ENCODE measurements at places on chromosomes 1 and 21.

DNA sequence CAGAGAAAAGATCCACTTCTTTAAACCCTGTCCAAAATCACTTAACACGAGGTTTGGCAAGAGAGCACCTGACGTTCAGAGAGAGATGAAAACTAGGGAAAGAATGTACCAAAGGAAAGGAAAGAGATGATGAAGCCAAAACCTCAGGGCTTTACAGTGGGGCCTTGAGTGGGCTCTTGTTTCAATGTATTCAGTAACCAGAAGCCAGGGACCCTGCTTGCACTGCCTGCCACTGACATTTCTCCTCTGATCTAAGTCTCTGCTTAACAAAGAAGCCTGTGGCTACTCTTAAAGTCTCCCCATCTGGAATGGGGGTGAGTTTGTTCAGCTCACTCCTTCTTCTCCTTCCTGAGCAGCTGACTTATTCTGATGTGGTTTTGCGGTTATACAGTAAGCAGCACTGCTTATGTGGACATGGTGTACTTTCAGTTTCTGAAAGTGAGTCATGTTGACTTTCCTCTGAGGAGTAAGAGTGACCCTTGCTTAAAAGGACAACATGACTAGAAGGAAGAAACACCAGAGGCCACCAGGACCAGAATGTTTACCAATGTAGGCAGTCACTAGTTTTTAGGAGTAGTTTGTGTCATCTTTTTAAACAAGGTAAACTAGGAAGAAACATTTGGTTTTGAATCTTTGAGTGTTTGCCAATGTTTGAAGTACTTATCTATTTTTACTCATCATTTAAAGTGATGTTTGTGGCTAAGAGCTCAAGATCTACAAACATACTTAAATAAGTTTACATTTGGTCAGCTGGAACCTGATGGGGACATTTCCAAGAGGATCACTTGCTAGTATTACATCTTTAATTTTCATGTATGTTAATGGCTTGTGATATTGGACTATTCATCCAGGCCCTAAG lies 87.4 kb downstream of the FASLG start:
- peak; percentile 38 for DNase-seq

DNA sequence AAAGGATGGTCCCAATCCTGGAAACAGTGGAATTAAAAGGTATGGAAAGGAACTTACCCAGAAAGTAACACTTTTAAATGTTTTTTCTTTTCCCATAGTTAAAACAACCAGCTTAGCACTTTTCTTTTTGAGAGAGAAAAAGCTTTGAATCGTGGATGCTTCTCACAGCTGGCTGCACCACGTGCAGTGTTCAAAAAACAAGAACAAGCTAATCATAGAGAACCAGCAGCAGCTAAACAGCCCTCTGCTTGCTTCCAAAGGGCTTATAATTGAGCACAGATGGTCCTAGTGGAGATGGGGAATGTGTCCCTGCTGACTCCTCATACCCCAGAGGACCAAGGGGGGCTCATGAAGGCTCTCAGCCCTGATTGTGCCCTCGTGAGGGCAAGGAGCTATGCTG lies 26.4 kb downstream of the UTP25 start:
- DNase-seq = no peak

DNA sequence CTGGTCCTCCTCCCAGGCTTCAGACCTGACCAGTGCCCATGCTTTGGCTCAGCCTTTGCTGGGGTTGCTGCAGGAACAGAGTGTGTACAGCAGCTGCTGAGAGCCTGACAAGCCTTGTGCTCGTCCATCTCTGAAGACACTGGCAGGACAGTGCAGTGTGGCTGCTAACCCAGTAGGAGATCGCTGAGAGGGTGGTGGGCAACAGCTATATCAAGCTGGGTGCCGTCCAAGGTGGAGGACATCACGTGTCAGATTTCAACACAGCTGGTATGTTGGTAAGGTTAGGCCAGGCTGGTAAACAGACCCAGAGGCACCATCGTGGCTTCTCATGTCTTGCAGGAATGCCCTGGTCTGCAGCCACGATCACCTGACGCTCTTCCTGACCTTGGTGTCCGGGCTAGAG lies 17.9 kb upstream of the SLC25A34 start:
- no peak for DNase-seq

GRCh38 chr1:102163799-102164198 lies 167.1 kb upstream of the OLFM3 start:
- no peak for DNase-seq

- peak; percentile 97 for DNase-seq
These were observed 35.5 kb downstream of the AHDC1 start for GRCh38 chr1:27568300-27569087.

GRCh38 chr1:18913065-18913835 lies 10.9 kb upstream of the ALDH4A1 start:
- peak; percentile 86 for DNase-seq

DNA sequence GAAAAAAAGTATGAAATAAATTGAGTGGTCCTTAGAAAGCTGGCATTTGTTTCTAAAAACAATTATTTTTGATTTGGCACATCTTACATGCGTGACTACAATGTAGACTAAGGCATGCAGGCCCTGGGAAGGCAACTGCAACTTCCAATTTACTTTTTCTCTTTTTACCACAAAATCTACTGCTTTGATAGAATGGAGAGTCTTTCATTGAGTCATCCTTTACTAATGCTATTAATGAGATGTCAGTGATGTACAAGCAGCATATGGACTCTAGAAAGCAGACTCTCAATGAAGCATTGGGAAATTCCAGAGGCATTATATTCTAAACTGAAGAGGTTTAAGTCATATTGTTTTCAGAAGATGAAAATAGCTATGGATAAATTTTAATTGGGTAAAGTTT lies 29.6 kb upstream of the PRRX1 start:
- DNase-seq = no peak

DNA sequence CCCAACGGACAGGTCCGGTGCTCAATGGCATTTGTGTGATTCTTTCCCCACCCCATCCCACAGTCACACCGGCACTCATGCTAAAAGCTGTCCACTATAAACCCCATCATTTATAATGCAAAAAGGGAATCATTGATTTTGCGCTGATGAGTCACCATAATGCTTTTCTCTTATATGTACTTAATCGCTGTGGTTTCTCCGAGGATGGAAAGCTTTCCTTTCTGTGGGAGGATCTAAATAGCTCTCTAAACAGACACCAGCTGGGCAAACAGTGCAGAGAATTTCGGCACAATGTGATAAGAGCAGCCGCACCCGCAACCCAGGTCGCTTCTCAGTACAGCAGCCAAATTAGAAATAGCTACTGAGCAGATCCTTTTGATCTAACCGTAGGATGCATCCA lies 85.6 kb downstream of the SETD4 start:
- no peak for DNase-seq

DNA sequence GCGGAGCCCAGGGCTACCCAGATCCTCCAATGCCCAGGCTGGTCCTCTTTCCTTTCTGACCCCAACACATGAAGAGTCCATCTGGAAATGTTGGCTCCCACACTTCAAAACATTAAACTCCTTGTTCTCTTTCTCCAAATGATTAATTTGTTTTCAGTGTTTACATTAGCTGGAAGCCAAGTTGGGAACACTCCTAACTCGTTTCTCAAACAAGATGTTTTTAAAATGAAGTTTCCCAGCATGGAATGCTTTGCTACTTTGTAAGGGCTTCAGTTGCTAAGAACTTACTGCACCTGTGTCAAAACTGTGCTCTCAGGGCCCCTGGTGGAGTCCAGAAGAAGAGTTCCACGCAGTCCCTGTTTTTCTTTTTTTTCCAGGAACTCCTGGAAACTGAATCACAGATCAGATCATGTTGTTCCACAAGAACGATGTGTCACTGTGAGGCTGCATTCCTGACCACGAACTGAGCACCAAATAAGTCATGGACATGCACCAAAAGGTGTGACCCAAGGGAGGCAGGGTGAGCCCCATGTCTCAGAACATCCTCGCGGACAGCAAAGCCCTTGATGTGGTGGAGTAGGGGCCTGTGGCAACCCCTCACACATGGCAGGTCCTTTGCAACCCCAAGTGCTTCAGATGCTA lies 257.3 kb downstream of the KCNJ6 start:
- DNase-seq = no peak

- no peak for DNase-seq
These were observed 665 bp downstream of the DAB1 start for GRCh38 chr1:57423135-57423655.

DNA sequence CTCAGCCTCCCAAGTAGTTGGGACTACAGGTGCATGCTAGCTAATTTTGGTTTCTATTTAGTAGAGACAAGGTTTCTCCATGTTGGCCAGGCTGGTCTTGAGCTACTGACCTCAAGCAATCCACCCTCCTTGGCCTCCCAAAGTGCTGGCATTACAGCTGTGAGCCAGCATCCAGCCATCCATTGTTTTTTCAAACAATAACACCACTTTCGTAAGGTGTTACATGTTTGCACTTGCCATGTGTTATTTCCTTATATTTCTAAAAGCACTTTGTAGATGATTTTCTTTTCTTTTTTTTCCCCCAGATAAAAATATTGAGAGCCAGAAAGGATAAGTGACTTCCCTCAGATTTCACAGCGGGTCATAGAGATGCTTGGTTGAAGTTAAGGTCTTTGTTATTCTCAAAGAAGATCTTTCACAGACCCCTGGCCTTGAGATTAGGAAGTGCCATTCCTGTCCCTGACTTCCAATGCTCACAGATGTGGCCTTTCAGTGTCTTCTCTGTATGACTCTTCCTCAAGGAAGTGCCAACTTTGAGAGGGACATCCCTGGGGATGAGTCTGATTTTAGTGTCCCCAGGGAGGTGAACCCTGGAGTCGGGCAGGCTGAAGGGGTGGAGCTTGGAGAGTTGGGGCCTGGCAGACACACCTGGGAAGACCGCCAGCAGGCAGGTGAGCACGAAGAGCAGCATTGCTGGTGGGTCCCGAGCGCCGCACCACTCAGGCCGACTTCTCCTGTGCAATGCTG lies 6.3 kb downstream of the PIGR start:
- DNase-seq = no peak

DNA sequence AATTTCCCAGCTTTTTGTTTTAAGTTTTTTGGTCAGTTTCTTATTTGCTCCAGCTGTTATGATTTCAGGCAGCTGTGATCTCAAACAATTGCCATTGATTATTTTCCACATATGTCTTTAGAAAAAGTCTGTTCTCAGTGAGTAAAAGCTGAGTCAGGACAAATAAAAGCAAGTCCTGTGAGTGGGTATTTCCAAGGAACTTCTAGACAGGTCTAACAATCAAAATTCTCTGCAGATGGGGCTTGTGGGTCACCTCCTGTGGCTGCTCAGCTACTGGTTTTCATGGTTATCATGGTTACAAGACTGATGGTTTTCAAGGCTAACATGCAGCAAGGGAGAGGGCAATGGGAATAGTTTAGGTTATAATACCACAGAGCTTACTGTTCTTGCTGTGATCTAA lies 585.7 kb downstream of the LMO4 start:
- DNase-seq = no peak

- no peak for DNase-seq
These were observed 10.9 kb upstream of the ARID1A start for GRCh38 chr1:26684763-26685508.

- DNase-seq = no peak
These were observed 2.0 kb upstream of the ST3GAL3 start for GRCh38 chr1:43705334-43705733.

DNA sequence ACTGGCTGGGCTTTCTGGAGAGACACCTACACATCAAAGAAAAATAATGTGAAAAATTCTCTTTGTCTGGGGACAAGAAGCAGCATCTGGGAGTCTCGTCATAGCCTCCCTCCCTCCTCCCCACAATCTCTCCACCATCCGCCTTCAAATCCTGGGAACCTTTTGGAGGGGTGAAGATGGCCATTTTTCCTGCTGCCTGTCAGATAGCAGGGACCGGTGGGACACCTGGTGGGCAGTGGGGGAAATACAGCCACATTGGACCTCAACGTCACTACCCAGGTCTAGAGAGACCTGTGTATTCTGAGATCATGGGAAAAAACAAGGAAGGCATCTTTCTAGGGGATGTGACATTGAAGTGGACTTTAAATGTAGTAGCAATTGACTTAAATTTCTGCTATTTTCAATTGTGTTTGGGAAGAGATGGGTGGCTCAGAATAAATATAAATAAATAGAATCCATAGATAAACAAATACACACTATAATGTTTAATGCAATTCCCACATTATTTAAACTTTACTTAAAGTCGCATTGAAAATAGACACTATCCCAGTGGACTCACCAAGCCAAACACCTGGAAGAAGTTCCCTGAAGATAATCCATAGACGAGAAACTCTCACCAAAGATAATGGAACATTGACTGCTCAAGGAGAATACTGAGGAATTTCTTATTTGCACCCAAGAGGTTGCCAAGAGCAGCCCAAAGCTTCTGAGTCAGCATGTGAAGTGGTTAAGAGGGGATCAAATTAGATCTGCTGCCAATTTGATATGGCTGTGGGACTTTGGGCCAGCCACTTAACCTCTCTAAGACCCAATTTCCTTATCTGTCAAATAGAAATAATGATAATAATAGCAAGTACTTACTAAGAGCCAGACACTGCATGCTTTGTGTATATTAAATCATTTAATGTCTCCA lies 147.6 kb upstream of the CAMK1G start:
- peak; percentile 21 for DNase-seq

- DNase-seq = no peak
These were observed 5.2 kb downstream of the LRRC7 start for GRCh38 chr1:69572921-69573320.

DNA sequence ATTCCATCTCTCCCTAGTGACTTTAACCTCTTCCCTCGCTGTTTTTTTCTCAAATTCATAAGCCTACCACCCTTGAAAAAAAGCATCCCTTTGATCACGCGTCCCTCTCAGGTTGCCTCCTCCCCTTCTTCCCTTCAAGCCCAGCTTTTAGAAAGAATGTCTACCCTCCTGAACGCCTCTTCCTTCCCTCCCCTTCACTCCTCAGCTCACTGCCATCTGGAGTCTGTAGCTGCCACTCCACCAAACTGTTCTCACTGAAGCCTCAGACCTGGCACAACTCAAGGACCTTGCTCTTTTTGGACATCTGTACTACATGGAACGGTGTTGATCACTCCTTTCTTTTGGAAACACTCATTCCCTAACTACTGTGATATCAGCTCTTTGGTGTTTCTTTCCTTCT lies 80.6 kb downstream of the SLC25A24 start:
- DNase-seq = no peak

DNA sequence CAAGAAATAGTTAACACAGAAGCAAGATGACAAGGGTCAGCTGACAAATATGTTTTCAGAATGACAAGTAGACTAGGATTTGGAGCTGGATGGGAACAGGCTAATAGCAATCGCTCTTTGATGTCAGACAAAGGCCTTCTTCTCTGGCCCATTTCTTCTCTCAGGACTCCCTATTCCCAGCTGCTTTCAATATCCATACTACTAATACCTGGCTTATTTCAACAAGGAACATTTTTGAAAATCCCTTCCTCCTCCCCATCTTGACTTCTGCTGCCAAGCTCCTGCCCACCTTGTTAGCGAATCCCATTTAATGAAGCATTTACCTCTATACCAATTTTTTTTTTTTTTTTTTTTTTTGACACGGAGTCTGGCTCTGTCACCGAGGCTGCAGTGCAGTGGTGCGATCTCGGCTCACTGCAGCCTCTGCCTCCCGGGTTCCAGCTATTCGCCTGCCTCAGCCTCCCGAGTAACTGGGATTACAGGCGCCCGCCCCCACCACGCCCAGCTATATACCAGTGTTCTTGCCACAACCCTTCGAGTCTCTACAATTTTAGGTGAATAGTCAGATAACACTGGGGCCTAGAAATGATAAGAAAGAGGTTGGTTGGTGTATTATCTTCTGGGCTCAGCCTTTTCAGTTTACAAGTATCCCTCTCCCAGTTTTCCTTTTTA lies 68.4 kb downstream of the MACF1 start:
- DNase-seq = no peak

GRCh38 chr1:235030919-235031596 lies 97.6 kb downstream of the TOMM20 start:
- DNase-seq = no peak

GRCh38 chr1:76799700-76800099 lies 67.6 kb upstream of the ST6GALNAC5 start:
- DNase-seq = no peak

GRCh38 chr1:63714482-63714760 lies 59.4 kb upstream of the ROR1 start:
- no peak for DNase-seq
